Uterus (tissue), 4 donors: ENCODE measurements at places on chromosomes 11 and 22.

- DNase-seq = no peak
Measured at GRCh38 chr11:4464216-4465159, 15.4 kb downstream of the OR52K2 start.

DNA sequence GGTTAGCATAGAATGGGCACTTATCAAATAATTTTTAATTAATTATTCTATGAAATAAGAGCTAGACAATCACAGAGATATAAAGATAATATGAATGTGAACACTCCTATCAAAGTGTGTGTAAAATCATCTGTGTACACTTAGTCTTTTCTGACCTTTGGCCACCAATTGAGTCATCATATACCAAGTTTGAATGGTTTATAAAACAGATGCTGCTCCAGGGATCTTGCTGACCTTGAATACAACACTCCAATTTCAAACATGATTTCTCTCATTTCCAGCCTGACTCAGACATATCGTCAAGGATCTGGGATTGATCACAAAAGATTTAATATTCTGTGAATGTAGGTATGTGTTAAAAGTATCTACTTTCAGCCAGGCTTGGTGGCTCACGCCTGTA lies 2.9 kb upstream of the OR51V1 start:
- no peak for DNase-seq

DNA sequence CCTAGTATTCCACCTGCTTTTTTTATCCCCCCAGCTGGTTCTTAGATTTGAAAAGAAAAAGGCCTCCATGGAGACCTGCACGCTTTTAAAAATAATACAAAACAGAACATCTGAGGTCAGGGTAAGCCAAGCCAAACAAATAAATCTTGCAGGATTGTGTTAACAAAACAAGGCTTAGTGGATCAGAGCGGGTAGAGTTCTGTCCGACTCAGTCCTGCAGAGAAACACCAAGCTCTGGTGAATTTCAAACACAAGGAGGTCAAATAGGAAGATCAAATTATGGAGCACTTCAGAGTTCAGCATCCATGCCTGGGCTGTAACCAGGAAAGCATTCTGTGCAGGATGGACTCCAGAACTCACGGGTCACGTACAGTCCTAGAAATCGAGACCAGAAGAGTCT lies 86.9 kb downstream of the SYN3 start:
- DNase-seq = peak; percentile 61

GRCh38 chr22:50641696-50642607 lies 14.0 kb upstream of the ARSA start:
- DNase-seq = no peak

DNA sequence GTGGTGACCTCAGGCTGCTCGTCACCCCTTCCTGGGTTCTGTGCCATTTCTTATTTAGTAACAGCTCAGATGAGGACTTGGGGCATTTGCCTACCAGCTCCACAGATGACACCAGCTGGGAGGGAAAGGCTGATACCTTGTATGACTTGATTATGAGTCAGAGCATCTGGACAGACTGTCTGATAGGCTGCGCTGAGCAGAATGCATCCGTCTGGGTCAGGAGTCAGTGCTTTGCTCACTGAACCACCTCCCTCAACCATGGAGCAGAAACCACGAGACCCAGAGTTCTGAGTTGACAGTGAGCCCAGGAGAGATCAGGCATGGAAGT lies 6.8 kb downstream of the ST14 start:
- no peak for DNase-seq

DNA sequence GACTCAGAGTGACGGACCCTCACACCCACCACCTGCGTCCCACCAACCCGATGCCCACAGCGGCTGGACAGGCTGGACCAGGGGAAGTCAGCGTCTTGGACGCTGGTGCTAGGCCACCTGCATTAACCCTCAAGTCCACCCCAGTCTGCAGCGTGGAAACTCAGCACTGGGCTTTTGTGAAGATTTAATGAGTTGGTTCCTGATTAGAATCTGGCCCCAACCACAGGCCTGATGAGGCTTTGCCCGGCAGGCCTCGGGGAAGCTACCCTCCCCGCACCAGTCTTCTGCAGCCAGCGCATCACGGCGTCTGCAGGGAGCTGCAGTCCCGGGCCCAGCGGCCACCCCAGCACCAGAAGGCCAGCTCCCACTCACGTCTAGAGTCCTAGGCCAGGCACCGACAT lies 101.0 kb downstream of the BRD1 start:
- no peak for DNase-seq

GRCh38 chr11:14413307-14414069 lies 54.5 kb upstream of the RRAS2 start:
- DNase-seq = peak; percentile 59

DNA sequence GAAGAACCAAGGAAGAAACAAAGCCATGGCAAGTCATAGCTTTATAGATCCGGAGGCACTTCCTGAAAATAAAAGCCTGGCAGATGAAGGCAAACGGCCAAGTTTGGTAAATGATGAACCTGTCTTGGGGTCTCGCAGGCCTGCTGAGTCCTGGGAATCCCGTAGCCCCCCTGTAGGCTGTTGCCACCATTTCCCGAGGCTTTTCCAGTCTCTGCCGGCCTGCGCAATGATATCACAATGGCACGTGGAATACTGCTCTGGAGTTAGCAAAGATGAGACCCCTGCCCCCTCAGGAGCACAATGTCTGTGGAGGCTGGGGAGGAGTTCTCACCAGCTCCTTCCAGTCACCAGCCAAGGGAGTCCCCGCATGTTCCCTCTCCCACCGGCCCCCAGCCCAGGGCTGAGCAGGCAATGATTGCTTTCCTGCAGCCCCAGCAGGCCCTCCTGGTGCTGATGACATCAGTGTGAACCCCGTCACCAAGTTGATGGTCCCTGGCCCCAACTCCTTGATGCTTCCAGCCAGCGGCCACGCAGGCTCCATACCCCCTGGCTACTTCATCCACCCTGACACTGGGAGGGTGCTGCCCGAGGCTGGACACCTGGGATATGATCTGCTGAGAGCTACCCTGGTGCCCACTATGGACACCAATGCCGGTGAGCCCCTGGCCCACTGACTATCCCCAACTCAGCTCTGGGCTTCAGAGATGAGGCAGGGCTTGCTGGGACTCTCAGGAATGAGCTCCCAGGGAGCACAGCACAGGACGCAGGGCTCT lies 55.9 kb downstream of the BTG4 start:
- no peak for DNase-seq

- no peak for DNase-seq
Measured at GRCh38 chr11:115760461-115761320, 256.5 kb upstream of the CADM1 start.

GRCh38 chr11:133608496-133608895 lies 76.2 kb upstream of the OPCML start:
- DNase-seq = no peak

DNA sequence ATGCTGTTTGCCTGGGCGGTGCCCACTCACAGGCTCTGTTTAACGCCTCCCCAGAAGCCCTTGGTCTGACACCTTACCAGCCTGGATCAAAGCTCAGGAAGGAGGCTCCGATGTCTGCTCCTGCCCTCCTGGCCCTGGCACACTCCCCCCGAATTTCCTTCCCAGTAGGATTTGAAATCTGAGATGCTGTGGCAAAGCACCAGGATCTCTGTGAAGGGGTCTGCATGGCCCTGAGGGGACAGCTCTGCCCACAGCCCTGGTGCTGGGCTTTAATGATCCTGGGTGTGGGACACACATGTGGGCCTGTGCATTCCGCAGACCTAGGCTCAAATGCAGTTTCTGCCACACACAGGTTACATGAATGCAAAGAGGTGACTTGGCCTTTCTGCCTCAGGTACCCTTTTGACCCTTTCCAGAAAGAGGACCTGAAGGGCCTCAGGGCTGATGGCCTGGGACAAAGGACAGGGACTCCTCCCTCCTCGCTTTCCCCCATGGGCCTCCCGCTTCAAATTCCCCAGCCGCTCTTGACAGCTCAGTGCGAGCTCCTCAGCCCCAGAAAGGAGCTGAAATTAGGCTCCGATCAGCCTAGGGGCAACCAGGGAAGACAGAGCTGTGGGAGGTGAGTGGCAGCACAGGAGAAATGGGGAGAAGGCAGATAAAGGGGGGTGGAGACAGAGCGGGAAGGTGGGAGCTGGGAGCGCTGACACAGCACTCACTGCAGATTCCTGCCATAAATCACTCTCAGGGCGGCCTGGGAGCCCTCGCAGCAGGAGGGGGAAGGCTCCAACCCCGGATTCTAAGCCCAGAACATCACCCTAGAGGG lies 41.3 kb downstream of the TRIM29 start:
- DNase-seq = peak; percentile 31

DNA sequence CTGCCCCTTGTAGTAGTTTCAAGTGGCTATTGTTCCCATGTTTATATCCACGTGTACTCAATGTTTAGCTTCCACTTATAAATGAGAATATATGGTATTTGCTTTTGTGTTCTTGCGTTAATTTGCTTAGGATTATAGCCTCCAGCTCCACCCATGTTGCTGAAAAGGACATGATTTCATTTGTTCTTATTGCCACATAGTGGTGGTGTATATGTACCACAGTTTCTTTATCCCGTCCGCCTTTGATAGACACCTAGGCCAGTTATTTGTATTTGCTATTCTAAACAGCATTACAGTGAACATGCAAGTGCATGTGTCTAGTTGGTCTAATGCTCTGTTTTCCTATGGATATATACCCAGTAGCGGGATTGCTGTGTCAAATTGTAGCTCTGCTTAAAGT lies 6.8 kb downstream of the OR51B2 start:
- no peak for DNase-seq

- DNase-seq = no peak
Measured at GRCh38 chr11:5737091-5737490, 843 bp downstream of the OR56B1 start.

- DNase-seq = no peak
Measured at GRCh38 chr11:128726458-128727139, 32.7 kb downstream of the FLI1 start.

GRCh38 chr22:50308597-50308935 lies 1.1 kb upstream of the PLXNB2 start:
- DNase-seq = peak; percentile 87

DNA sequence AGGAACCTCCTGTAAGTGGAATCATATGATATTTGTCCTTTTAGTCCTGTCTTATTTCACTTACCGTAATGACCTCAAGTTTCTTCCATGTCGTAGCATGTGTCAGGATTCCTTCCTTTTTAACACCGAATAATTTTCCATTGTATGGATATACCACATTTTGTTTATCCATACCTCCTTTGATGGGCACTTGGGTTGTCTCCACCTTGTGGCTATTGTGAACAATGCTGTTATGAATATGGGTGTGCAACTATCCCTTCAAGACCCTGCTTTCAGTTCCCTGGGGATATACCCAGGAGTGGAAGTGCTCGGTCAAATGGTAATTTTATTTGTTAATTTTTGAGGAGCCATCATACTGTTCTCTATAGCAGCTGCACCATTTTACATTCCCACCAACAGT lies 244.9 kb upstream of the BLID start:
- DNase-seq = no peak
